Liver (tissue), 10 donors: ENCODE measurements at places on chromosomes 4 and X. TPM values are rescaled to one million over a fixed set of nuclear protein-coding genes. Genes with fewer than 3 reads are reported as not detected.

The AFP gene
- 3,875 TPM for total RNA-seq

The SSX4B gene
- not detected for total RNA-seq

The RAP1GDS1 gene
- total RNA-seq = 11.2 TPM

The MAGEA1 gene
- not detected for total RNA-seq

The FOXR2 gene
- not detected for total RNA-seq

The RBM10 gene
- 26.6 TPM for total RNA-seq

DNA sequence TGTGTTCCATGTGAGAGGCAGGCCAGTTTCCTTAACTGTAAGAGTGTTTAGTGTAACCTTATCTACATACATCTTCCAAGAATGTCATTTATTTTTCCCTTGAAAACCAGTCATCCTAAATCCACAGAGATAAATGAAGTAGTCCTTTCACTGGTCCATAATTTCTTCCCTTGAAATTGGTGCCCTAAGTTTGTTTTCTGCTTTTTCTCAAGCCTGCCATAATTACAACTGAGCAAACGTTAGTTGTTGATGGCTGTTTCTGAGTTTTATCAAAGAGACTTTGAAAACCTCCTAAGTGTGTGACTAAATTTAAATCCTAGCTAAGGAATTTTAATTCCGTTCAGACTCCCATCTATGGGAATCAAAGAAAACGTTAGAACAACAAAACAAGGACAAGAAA is 3.6 kb upstream of the TDO2 start:
- DNase-seq = no peak

DNA sequence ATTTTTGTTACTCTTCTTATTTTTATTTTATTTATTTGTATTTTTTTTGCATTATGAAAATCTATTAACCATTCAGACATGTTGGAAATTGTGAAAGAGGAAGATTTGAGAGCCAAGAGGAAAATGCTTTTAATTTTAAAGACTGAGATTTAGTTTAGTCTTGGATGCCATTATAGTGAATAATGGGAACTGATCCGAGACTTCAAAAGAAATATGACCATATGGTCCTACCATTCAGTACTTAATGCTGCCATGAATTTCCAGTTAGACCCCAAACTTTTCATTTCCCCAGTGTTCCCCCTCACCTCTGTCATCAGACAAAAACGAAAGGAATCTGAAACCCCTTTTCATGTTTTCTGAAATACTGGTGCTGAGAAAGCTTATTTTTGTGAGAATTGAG is 95.5 kb downstream of the TENM3 start:
- DNase-seq = no peak

GRCh38 chr4:82801910-82802521 is 3.4 kb upstream of the SCD5 start:
- DNase-seq = no peak

- no peak for DNase-seq
Observed at GRCh38 chr4:4502694-4503311, 39.0 kb downstream of the STX18 start.

GRCh38 chrX:13932416-13932815 is 97.3 kb downstream of the GEMIN8 start:
- no peak for DNase-seq

- no peak for DNase-seq
Observed at GRCh38 chrX:17803449-17803848, 57.6 kb downstream of the RAI2 start.

DNA sequence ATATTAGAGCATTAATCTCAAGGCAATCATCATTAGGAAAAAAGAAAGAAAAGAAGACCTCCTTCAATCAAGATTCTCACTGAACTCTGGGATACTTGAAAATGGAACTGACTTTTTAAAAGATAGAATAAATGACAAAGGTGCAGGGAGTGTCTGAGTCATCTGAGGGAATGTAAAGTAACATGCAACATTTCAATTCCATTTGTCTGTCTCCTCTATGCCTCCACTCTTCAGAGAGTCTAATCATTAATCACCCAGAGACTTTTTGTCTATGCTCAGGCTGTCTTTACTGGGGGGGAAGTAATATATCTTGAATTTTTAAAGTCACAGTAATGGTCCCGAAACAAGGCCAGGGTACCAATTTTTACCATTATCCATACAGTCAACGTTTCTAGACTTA is 55.0 kb upstream of the PACRGL start:
- DNase-seq = no peak

GRCh38 chrX:6810776-6811175 is 275.9 kb upstream of the VCX3A start:
- DNase-seq = no peak

- DNase-seq = no peak
Observed at GRCh38 chrX:120299928-120300327, 11.3 kb downstream of the TMEM255A start.
